Activated CD8-positive, alpha-beta memory T cell treated with anti-CD3 and anti-CD28 coated beads, Interleukin-2, amount 10 ng/mL, durations not matched to agents 7 days and 5 days (primary cell): ENCODE measurements at places on chromosomes 16 and 17.

GRCh38 chr16:79483336-79483735 is 117.2 kb downstream of the MAF start:
- no peak for DNase-seq

GRCh38 chr17:2174468-2175293 is 119.8 kb downstream of the HIC1 start:
- no peak for DNase-seq

GRCh38 chr17:80891397-80892018 is 100.1 kb upstream of the CHMP6 start:
- peak; percentile 95 for DNase-seq

DNA sequence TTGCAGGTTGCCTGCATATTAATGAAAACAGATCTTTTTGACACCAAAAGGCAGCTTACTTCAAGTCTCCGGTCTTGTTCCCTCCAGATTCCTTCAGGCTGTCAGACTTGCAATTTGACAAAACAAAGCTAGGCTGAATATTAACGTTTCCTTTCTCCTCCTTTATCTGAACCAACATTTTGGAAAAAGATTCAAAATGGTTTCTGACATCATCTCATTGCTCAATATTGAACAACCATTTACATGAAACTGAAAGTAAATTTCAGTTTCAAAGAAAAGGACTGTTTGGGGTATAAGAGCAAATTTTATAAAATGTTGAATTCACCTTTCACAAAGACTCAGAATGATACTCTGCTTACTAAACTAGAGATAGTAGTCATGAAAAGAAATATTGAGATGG is 521.8 kb downstream of the KCNJ2 start:
- DNase-seq: no peak

DNA sequence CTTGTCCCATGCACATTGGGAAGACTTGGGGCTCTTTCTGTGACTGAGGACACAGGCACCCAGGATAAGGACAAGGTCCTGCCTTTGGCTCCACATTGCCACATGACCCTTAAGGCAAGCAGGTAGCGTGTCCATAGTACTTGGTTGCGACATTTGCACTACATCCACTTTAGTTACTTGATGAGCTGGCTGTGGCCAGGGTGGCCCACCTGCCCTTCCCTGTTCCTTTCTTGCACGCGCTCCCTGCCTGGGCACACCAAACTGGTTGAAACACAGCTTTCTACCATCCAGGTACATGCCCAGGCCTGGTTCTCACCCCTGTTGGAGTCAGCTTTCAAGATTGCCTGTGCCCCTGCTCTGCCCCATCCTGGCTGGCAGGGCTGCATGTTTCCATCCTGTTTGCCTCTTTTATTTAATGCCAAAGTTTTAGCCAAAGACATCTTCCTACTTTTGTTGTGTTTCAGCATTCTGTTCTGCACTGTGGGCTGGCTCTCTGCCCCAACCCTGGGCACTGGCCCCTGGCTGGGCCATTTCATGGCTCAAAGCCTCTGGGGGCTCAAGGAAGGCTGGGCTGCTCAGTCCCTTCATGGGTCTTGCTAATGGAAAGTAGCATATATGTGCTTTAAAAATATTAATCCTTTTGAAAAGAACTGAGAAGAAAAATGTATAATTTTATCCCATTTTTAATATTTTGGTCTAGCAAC is 3.2 kb downstream of the B3GNT9 start:
- no peak for DNase-seq

- no peak for DNase-seq
These were observed 26.4 kb upstream of the RPL38 start for GRCh38 chr17:74177018-74177450.

DNA sequence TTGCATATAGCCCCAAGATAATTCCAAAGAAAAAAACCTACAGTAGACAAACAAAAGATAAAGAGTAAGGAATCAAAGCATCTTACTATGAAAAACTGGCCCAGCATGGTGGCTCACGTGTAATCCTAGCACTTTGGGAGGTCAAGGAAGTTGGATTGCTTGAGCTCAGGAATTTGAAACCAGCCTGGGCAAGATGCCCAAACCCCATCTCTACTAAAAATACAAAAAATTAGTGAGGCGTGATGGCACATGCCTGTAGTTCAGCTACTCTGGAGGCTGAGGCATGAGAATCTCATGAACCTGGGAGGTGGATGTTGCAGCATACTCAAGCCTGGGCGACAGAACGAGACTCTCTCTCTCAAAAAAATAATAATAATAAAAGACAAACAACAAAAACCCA is 764.7 kb upstream of the KIF2B start:
- no peak for DNase-seq

DNA sequence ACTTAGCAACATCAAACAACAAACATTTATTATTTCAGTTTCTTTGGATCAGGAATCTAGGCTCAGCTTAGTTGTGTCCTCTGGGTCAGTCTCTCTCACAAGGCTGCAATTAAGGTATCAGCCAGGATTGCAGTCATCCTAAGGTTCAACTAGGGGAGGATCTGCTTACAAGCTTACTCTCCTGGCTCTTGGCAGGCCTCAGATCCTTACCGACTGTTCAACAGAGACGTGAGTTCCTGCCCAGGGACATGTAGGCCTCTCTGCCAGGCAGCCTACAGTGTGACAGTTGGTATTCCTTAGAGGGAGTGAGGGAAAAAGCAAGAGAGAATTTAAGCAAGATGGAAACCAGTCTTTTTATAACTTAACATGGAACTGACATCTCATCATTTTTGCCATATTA is 294.0 kb downstream of the ZFHX3 start:
- no peak for DNase-seq

DNA sequence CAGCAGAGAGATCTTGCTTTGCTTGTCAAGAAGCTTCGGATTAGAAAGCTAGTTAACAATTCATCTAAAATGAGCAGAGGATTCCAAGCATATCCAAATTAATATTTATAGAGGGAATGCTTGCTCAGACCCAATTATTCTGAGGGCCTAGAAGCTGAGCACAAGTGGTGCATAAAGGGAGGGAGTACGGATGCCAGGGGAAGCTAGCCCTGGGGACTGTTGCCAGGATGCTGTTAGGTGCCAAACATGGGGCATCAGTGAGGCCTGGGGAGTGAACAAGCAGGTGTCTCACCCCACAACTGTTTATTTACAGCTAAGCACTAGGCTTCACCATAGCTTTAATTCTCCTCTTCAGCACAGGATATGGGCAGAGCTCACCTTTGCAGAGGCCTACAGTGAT is 684.1 kb upstream of the C16orf82 start:
- DNase-seq: no peak

DNA sequence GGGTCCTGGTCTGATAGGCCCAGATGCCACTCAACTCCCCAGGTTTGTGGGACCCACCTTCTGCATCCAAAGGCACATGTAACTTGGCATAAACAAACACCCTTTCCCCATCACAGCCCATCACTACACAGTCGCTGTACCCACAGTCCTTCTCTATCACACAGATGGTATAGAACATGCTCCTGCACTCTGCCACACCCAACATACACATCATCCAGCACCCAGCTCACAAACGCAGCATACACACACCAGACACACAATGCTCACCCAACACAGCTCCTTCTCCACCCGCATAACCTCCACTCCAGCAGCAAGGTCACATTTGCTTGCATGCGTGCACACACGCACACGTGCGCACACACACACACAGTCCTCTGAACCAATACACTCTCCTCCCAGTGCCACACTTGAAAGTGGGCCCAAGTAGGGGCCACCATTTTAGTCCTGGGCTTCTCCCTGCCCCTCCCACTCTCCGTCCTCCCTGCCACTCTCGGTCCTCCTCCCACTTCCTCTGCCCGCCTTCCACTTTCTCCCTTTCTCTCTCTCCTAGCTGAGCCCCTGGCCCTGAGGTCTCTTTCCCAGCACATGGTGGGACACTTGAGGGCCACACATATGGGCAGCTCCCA is 8.5 kb upstream of the TMEM92 start:
- DNase-seq: no peak
